ENCODE measurements at places on chromosomes 5 and 9. TPM values are rescaled to one million over a fixed set of nuclear protein-coding genes. Genes with fewer than 3 reads are reported as not detected.

GRCh38 chr5:77250021-77250420 is 39.5 kb downstream of the PDE8B start:
- DNase-seq: no peak

GRCh38 chr5:148382961-148383360 is 797 bp upstream of the FBXO38 start:
- DNase-seq: no peak

- DNase-seq: peak; percentile 13
Observed at GRCh38 chr5:59301727-59302126, 591.8 kb downstream of the PDE4D start.

DNA sequence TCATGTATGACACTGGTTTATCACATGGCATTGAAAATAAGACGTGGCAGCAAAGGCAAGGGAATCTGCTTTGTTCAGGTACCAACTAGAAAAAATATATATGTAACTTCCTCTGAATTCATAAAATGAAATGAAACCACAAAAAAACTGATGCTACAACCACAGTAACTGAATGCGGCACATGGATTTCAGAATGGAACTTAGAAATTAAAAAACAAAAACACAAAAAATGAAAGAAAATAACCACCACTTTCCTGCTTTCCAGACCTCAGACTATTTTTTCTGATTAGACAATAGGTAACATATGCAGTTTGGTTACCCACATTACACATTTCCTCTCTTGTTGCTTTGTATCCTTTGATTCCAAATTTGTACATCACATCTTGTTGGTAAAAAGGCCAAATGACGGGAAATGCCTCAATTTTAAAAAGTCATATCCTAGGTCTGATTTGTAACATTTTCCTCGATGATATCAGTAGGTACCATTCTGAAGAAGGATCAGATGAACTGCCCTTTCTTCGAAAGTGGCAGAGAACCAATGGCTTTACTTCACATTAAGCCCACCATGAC is 18.1 kb upstream of the PDCL start:
- DNase-seq: no peak

GRCh38 chr5:178965465-178966055 is 24.6 kb downstream of the ZNF454 start:
- no peak for DNase-seq

- DNase-seq: peak; percentile 91
Observed at GRCh38 chr9:98374385-98375051, 119.1 kb upstream of the TBC1D2 start.

MCIDAS gene
- 0.13 TPM for total RNA-seq

DNA sequence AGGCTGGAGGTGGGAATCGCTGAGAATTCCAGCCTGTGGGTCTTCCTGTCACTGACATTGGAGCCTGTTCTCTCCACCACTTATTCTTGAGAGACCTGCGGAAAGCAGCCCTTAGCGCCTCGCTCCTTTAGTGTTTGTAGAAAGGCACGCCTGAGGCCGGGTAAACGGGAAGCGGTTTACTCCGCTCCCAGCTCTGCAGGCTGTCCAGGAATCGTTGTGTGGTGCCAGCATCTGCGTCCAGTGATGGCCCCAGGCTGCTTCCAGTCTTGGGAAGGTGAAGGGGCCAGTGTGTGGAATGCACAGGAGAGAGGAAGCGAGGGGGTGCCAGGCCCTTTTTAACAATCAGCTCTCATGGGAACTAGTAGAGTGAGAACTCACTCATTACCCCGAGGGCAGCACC is 44.6 kb upstream of the FCN2 start:
- DNase-seq: no peak

OR2V2 gene
- total RNA-seq: not detected

Measured in bronchial epithelial cell (primary cell).